NCI-H1436 treated with DMSO at 0.1 percent for 48 hours (cell line): ENCODE measurements at places on chromosomes 12 and 14.

DNA sequence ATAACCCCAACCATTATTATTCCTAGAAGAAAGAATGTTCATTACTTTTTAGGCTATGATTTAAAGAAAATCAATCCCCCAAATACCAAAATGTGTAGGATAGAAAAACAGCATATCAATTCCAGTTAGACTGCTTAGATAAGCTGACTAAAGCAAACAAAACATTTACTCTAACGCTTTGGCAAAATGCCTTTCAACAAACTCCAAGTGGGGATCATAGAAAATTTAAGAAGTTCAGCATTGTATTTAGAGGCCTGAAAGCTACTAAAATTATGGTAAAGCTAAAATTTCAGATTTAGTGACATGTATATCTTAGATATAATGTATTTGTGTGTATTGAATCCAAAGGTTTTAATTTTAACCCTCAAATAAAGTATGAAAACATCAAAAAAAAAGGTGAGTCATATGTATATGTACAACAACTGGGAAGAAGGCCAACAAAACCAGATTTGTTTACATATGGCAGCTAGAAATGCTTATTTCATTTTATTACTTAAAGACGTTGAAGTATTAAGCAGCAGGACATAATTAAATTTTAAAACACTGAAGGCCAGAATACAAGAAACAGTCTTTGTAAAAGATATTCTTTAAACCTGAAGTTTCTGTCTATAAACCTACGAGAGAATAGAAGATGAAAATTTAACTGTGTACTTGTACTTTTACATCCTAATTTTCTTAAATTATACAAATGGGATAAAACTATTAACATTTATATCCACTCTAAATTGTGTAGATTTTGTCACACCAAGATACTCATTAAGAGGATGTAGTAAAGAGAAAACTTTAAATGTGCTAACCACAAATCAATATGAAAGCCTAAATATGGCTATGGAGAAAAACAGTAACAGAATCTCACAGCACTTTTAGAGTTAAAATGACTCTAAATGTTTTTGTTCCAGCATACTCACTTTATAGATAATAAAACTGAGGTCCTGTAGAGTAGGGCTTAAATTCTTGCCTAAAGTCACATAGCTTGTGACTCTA is 71.4 kb downstream of the SLC41A2 start:
- DNase-seq, result no peak

DNA sequence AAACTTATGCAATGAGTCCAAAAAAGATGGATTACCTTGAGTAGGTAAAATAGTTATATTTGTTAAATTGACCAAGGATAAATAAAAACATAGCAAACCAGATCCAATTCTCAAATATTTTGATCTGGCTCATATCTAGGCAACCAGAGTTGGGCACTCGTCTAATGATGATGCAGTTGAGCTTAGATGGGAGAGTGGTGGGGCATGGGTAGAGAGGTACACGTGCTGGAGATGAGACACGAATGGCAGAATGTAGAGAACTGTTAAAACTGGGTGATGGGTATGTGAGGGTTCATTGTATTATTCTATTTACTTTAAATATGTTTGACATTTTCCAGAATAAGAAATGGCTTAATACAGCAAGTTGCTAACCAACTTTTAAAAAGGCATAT is 7.6 kb upstream of the RNF34 start:
- DNase-seq, result no peak

DNA sequence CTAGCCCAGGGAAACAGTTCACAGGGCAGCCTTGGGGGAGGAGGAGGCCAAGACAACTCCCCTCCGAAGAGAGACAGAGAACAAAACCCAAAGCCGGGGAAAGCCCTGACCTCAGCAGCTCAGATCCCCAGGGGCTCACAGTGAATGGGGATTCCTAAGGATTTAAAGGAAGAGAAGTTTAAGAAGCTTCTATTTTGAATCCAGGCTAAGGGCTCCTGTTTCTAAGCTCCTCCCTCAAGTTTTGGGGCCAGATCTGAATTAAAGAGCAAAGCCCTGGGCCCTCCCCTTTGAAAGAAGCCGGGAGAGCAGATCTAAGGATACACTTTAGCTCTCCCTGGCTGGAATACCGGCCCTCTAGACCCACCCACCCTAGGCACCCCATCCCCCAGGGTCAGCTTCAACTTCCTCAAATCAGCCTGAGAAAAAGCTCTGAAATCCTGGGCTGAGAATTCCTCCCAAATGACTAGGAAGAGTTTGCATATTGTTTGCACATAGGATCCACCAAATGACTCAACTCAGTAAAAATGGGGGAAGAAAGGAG is 3.9 kb downstream of the KDM2B start:
- DNase-seq, result no peak

DNA sequence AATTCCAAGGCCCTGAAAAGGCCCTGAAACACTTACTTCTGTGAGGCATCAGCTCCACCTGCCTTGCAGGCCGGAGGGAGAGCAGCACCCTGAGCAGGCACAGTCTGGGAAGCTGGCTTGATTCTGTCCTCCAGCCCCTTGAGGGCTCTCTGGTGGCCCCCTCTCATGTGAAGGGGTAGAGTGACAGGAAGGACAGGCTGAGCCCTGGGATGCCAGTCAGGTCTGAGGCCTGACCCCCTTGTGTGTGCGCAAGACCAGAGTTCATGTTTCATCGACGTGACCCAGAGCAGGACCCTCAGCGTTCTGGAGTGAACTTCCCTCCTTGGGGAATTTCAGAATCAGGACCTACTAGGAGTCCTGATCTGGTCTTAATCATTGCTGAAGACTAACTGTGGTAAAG is 1.3 kb downstream of the RNASE8 start:
- no peak for DNase-seq

GRCh38 chr12:120216742-120217605 is 16.1 kb upstream of the RPLP0 start:
- no peak for DNase-seq

DNA sequence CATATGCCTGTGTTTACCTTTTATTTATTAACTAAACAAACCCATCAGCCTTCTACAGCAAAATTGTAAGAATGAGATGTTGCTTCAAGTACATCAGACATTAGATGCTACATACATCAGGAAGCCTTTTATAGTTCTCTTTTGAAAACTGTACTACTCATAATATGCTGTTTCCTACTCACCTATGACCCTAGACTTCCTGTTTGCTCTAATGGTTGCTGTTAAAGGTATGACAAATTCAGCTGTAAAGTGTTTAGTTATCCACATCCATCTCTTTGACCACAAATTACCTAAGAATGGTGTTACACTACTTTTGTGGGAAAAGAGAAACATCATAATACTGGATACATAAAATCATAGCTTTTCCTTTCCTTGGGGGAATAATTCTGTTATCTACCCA is 220.0 kb downstream of the RAD51B start:
- DNase-seq, result no peak

GRCh38 chr14:80653956-80654355 is 287.6 kb downstream of the CEP128 start:
- DNase-seq, result no peak

DNA sequence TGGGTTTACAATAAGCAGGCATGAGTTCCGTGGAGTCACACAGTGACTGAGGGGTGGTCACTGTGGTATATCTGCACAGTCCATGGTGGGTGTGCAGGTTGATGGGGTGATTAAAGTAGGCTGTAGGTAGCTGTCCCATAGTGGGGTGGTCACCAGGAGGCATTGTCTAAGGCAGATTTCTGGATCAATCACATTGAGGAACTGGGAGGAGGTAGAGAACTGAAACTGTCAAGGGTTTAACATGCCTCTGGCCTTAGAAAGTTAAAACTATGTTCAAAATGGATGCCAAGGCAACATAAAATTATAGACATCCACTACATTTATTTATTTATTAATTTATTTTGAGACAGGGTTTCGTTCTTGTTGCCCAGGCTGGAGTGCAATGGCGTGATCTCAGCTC is 8.3 kb downstream of the ADCK1 start:
- DNase-seq, result no peak
